ENCODE measurements at places on chromosomes 7 and 10.

GRCh38 chr7:75604408-75604807, 112.3 kb downstream of the SPDYE5 start:
- DNase-seq, result no peak

DNA sequence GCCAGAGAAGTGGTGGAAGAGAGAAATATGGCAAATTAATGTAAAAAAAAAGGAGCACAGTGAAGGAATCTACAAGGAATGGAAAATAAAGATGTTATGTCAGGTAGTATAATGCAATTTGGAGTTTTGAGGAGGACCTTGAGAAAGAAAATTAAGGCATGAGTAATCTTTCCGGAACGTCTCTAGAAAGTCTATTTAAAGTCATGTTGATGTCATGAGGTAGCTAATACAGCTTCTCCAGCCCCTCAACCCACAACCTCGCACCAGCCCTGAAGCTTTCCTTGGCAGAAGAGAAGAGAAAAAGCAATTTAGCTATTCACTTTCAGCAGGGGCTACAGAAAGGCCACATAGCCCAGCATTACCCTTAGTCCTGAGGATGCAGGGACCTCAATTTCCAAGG, 22.5 kb downstream of the TRDMT1 start:
- no peak for DNase-seq

GRCh38 chr10:125171402-125172306, 11.3 kb upstream of the CTBP2 start:
- no peak for DNase-seq

DNA sequence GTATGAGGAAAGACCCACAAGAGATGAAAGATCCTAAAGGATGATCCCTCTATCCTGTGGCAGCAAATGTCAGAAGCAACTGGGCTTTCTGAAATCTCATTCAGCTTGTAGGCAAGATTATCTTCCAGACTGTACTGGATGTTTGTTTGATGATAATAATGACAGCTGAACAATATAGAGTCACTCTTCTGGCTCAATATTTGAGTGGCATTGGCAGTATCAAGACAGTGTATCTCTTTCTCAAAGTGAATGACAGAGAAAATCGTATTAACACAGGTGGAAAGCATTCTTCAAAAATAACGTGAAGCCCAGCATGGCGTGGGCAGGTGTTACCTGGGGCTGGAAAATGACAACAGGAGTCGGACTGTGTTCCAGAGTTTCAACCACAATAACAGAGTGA, 114.5 kb downstream of the GPR37 start:
- DNase-seq, result no peak

GRCh38 chr10:10778959-10779358, 238.7 kb upstream of the CELF2 start:
- DNase-seq, result no peak

All from HEK293T (cell line).